Activated naive CD4-positive, alpha-beta T cell treated with anti-CD3 and anti-CD28 coated beads, Interleukin-2, amount 10 ng/mL, durations not matched to agents 5 hours and 36 hours (primary cell): ENCODE measurements at places on chromosomes 13 and 19. TPM values are rescaled to one million over a fixed set of nuclear protein-coding genes. Genes with fewer than 3 reads are reported as not detected.

The CLEC17A gene
- total RNA-seq: not detected

The LGALS7B gene
- not detected for total RNA-seq

The FREM2 gene
- total RNA-seq: not detected

The LILRA1 gene
- total RNA-seq: not detected

The DAPK3 gene
- 37.1 TPM for total RNA-seq

The MYH14 gene
- not detected for total RNA-seq

The GNG7 gene
- 0.72 TPM for total RNA-seq

The CEACAM16 gene
- total RNA-seq: not detected

The APOE gene
- total RNA-seq: 0.31 TPM

The ZNF730 gene
- total RNA-seq: 0.14 TPM

The FCER2 gene
- not detected for total RNA-seq

The ZNF155 gene
- 7.1 TPM for total RNA-seq

The ZNF738 gene
- 13.0 TPM for total RNA-seq

The GJB2 gene
- 1.8 TPM for total RNA-seq

The CYP2F1 gene
- total RNA-seq: not detected

The EXOC3L2 gene
- not detected for total RNA-seq

The RNF225 gene
- 0.31 TPM for total RNA-seq

The IL4I1 gene
- total RNA-seq: 3.7 TPM

The SIGLEC7 gene
- not detected for total RNA-seq

The GPC6 gene
- not detected for total RNA-seq

The C1QTNF9 gene
- not detected for total RNA-seq

The NLRP13 gene
- not detected for total RNA-seq

The FFAR2 gene
- total RNA-seq: not detected

The GDF15 gene
- not detected for total RNA-seq

The A1BG gene
- total RNA-seq: 8.0 TPM

The MYO16 gene
- total RNA-seq: not detected

The TPM4 gene
- total RNA-seq: 348 TPM

The CADM4 gene
- total RNA-seq: 0.51 TPM

The GATAD2A gene
- 139 TPM for total RNA-seq

The LYPD3 gene
- total RNA-seq: 1.5 TPM

The CGB2 gene
- total RNA-seq: not detected

The C13orf42 gene
- not detected for total RNA-seq

The ZNF71 gene
- total RNA-seq: 6.2 TPM

The C19orf18 gene
- 0.43 TPM for total RNA-seq

The ZNF793 gene
- total RNA-seq: 4.9 TPM

The ARHGEF1 gene
- total RNA-seq: 829 TPM

The ZNF226 gene
- total RNA-seq: 20.2 TPM

The ZSWIM9 gene
- total RNA-seq: 6.0 TPM

The SLC25A41 gene
- not detected for total RNA-seq

The CCL25 gene
- 6.0 TPM for total RNA-seq

The RNF113B gene
- total RNA-seq: not detected

The LGALS14 gene
- 0.83 TPM for total RNA-seq

The KLK15 gene
- total RNA-seq: not detected

The TPTE2 gene
- not detected for total RNA-seq

The CNN2 gene
- 515 TPM for total RNA-seq

The ETV2 gene
- 1.2 TPM for total RNA-seq
